Activated naive CD8-positive, alpha-beta T cell treated with anti-CD3 and anti-CD28 coated beads for 36 hours (primary cell): ENCODE measurements at places on chromosomes 4 and X. TPM values are rescaled to one million over a fixed set of nuclear protein-coding genes. Genes with fewer than 3 reads are reported as not detected.
A peak's percentile ranks its signal among the peaks of the same experiment; 100 is the strongest.

HSFX1 gene
- total RNA-seq: 0.25 TPM

MAGEA4 gene
- not detected for total RNA-seq

DNA sequence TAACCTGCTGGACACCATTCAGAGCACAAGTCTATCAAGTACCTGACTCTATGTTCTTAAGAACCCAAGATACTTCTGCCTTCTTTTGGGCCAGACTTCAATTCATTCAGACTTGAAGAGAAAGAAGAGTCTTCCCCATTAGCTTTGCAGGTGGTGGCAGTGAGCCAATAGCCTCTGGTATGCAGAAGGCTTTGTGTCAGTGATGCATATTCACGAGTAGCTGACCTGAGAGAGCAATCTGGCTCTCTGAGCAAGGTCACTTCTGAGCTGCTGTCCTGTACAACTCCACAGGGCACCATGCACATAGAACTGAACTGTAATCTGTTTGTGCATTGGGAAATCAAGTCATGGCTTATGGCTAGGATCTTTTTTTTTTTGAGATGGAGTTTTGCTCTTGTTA, 39.9 kb upstream of the SPINK2 start:
- H3K4me3 ChIP-seq: no peak overlapping the region
- no peak for DNase-seq
- H3K27me3 ChIP-seq: no peaks in the 10 kb centered on the region
- peaks cover 6% of the 10 kb centered on the region for H3K4me1 ChIP-seq
- H3K27ac ChIP-seq: no peak overlapping the region

GRCh38 chr4:169492436-169493163, 119.8 kb downstream of the NEK1 start:
- no peaks in the 10 kb centered on the region for H3K27me3 ChIP-seq
- peak; percentile 8 for DNase-seq
- no peaks in the 10 kb centered on the region for H3K4me1 ChIP-seq
- H3K36me3 ChIP-seq: peaks cover 21% of the 10 kb centered on the region

DNA sequence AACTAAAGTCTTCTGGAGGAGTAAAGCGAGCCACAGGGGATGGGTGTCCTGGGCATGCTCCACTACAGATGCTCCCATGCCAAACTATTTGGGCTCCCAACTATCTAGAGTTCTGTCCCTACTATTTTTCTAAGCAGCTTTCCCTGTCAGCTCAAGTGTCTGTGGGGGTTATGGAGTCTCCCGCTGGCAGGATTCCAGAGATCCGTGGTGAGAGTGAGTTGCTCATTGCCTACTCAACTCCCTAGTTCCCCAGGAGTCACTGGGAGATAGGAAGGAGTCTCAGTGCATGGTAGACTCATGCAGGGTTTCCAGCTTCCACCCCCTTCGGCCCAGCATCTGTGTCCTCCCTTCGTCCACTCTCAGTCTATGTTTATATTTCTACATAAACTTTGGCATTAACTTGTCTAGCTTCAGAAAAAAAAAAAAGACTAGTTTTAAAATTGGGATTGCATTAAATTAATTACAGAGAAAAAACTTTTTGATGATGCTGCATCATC, 55.1 kb upstream of the INPP4B start:
- no peak overlapping the region for H3K4me3 ChIP-seq
- peaks cover 3% of the 10 kb centered on the region for H3K27me3 ChIP-seq
- no peaks in the 10 kb centered on the region for H3K4me1 ChIP-seq
- DNase-seq: no peak
- H3K36me3 ChIP-seq: no peaks in the 10 kb centered on the region

DNA sequence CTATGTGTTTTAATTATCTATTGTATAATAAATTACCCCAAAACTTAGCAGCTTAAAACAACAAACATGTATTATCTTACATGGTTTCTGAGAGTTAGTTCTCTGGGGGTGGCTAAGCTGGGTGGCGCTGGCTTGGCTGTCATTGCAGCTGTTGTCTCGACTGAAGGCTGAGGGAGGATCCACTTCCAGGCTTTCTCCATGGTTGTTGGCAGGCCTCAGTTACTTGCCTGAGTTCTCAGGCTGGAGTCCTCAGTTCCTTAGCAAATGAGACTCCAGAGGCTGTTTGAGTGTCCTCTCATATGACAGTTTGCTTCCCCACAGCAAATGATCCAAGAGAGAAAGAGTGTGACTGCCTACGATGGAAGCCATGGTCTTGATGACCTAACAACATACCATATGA, 23.5 kb upstream of the GALNT7 start:
- no peaks in the 10 kb centered on the region for H3K36me3 ChIP-seq
- peaks cover 3% of the 10 kb centered on the region for H3K27me3 ChIP-seq

DNA sequence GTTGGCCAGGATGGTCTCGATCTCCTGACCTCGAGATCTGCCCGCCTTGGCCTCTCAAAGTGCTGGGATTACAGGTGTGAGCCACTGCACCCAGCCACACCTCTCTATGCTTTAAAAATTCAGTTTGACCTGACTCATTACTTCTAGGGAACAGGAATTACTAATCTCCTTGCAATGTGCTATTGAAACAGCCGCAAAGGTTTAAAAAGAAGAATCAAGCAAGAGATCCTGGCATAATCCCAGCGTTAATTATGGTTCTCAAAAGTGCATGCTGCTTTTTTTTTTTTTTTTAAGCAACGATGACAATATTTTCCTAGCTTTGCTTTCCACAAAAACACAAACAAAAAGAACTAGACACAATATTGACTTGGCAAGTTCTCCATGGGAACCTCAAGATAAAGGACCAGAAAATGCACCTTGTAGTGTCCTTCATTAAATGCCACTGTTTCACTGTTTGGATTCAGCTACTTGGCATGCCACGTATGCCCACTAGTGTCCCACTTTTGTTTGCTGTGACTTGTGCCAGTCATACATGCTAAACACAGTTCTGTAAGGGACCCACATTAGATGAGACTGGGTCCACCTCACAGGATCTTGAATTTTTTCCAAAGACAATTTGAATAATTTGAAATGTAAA, 112.6 kb upstream of the PPARGC1A start:
- H3K4me1 ChIP-seq: no peaks in the 10 kb centered on the region
- H3K4me3 ChIP-seq: no peak overlapping the region
